ENCODE measurements at places on chromosomes 7 and 10.

DNA sequence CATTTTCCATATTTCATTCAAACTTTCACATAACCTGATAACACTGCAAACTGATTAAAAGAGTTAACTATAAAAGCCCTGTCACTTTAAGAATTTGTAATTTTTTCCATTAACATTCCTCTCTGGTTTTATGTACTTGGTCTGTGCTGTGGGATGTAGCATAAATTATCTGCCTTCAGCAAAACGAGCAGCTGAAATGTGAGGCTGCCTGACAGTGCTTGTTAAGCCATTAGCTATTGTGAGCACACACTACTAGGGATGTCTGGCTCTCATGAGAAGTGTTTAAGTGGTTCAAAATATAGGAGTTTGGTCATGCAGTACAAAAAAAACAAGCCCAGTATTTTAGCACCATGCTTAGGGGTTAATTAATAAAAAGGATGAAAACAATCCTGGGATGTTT lies 63.0 kb downstream of the HOXA1 start:
- DNase-seq: no peak

DNA sequence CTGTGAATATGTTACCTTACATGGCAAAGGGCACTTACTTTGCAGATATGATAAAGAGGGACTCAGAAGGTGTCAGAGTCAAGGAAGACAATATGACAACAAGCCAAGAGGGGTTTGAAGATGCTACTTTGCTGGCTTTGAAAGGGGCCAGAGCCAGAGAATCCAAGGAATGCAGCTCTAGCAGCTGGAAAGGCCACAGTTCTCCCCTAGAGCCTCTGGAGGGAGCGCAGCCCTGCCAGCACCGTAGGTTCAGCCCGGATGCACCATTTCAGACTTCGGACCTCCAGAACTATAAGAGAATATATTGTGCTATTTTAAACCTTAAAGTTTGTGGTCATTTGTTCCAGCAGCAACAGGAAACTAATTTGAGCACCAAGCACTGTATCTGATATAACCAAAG lies 32.9 kb upstream of the WDR11 start:
- no peak for DNase-seq

GRCh38 chr10:929960-930624 lies 1.4 kb downstream of the LARP4B start:
- no peak for DNase-seq

DNA sequence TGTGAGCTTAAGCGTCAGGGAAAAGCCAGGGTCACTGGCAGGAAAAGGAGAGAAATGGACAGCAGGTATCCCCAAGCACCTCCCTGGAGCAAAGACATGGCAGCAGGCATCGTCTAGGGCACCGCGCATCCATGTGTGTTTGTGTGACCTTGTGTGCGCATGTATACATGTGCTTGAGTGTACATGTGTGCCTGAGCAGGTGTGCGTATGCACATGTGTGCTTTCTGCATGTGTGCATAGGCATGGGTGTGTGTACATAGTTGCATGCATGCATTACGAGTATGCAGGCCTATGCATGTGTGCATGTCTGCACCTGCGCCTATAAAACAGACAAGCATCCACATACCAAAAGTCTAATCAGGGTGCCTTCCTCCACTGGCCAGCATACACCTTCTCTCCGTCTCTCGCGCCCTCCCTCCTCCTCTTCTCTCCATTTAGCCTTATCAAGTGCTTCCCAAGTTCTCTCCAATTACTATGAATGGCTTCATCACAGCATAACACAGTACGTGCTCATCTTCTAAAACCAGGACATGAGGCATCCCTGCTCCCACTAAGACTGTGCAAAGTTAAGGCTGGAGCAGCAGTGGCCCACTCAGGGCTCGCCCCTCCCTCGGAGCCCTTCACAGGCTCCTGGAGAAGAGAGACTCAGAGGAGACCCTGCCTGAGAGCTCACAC lies 30.6 kb downstream of the RASGEF1A start:
- DNase-seq: no peak

DNA sequence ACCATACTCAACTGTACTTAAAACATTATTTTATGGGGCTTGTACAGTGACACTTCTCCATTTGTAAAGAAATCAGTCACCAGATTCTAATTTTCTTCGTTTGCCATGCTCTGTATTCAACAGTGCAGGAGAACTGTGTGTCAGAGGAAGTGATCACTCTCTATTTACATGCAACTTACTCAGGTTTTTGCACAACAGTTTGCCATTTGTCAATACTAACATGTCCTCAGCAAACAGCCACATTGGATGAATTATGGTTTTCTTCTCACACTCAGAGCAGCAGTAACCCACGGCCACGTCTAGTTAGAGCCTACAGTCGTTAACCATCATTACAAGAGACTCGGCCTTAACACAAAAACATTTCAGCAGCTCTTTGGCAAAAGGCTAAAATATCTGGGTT lies 69.2 kb upstream of the SP4 start:
- no peak for DNase-seq

DNA sequence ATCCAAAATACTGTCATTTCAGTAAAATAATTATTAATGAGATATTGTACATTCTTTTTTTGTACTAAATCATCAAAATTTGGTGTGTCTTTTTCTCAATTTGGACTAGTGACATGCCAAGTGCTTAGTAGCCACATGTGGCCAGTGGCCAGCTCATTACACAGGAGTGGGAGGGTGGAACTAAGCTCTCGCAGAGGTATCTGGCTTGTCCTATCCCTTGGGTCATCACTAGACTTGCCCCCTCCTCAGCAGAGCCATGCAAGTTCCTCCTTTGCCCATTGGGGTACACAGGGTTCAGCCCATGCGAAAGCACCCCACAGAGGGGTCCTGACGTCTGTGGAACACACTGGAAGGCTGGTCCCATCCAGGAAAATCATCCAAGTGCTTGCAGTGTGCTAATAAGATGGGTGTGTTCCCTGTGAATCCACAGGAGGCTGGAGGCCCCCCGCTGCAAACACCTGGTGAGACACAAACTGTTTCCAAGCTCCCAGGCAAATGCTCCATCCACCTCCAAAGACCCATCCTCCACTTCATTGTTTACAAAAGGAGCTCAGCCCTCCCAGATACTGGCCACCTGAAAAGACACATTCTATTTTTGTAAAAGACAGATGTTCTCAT lies 1.3 kb downstream of the ARHGAP22 start:
- DNase-seq: no peak

- no peak for DNase-seq
Observed at GRCh38 chr7:15167912-15168311, 265.4 kb upstream of the DGKB start.

DNA sequence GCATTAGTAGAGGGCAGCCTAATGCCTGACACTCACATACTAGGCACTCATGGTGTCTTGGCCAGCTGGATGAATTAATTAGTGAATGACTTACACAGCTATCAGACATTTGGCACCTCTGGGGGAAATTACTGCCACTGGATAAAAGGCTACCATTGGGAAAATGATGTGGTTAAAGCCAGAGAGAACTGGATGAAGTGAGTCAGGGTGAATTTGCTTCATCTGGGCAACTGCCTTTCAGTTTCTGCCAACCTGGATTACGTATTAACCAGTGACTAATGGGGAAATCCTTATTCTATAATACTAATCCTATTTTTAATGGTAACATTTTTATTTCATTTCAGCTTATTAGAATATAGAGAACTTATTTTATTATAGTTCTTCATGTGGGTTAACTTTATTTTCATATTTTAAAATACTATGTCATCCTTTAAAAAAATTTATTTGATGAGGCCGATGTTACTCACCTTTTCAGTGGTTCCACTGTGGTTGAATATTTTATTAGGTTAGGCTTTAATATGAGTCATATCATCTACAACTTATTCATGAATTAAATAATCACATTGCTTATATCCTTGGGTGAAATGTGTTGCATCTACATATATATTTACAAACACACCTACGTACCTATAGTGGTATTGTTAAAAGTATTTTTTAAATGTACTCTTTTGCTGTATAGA lies 85.6 kb upstream of the CAPZA2 start:
- DNase-seq: no peak

DNA sequence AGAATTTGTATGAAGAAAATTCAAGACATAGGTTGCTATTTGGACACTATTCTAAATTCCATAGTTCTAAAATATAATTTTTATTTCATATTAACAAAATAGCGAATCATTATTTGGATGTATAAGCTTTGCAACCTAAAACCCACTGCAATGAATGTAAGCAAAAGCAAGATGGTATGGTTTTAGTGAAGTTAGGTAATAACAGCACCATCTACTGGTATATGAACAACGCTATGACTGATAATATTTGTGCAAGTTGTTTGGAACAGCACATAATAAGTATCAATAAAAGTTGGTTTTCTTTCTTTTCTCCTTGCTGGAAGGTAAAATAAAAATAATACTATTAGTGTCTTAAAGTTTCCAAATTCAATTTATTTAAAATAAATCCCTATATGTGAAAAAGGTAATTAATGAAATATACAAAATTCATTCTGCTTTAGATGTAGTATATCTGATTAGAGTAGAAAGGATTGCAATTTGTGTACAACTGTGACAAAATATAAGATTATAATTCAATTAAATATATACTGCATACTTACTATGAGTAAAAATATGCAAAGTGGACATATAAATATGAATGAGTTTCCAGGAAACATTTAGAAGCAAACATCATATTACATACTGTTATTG lies 79.0 kb upstream of the LSM8 start:
- DNase-seq: no peak

- no peak for DNase-seq
Observed at GRCh38 chr10:70500368-70500767, 21.8 kb downstream of the PALD1 start.

- DNase-seq: no peak
Observed at GRCh38 chr10:129079705-129080104, 387.3 kb upstream of the MGMT start.

- no peak for DNase-seq
Observed at GRCh38 chr7:22597844-22598243, 97.9 kb upstream of the STEAP1B start.

- DNase-seq: no peak
Observed at GRCh38 chr7:21616091-21616490, 73.3 kb downstream of the DNAH11 start.

GRCh38 chr10:113585949-113586348 lies 33.1 kb downstream of the HABP2 start:
- DNase-seq: no peak

GRCh38 chr7:2405201-2405600 lies 1.8 kb downstream of the CHST12 start:
- no peak for DNase-seq

DNA sequence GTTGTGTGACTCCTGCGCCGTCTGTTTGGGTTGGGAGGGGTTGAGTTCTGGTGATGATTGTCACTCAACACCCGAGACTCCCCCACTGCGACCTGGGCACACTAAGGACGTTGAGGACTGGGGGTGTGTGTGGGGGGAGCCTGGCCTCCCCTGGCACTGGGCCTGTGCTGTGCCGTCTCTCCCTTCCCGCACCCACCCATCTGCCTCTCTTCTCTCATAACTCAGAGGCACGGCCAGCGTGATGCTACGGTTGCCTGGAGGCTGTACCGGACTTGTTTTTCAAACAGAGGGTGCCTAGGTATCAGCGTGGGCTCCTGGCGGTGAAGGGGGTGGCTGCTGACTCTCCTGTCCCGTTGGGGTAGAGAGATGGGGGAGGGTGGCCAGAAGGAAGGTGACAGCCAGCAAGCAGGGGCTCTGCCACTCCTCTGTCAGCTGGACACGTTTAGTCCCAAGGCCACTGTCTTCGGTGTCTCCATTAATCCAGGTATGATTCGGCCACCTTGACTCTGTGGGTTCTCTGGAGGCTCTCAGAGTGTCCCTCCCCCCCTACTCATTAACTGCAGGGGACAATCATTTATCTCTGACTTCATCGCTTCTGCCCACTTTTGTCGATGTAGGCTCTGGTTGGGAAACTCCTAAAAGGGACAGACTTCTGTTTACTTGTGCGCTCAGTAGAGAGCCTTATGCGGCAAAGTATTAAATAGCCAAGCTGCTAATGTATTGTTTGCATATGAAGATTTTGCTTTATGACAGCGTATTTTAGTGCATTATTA lies 56.5 kb upstream of the PFKFB3 start:
- no peak for DNase-seq

DNA sequence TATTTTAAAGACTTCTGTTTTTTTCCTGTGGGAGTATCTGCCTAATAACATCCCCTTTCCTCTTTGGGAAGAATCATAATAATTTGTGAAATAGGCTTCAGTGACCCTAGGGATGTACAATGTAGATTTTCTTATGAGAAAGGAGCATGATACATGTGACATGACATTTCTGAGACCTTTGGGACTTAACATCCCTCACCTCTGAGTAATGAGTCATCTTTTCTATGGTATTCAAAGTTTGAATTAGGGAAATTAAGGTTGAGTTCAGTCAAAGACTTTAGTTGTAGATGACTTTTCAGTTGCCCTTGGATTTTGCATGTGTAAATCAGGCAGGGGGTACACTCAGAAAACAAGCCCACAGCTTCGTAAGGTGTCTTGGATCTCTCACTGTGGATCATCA lies 14.3 kb downstream of the GRK5 start:
- DNase-seq: no peak

DNA sequence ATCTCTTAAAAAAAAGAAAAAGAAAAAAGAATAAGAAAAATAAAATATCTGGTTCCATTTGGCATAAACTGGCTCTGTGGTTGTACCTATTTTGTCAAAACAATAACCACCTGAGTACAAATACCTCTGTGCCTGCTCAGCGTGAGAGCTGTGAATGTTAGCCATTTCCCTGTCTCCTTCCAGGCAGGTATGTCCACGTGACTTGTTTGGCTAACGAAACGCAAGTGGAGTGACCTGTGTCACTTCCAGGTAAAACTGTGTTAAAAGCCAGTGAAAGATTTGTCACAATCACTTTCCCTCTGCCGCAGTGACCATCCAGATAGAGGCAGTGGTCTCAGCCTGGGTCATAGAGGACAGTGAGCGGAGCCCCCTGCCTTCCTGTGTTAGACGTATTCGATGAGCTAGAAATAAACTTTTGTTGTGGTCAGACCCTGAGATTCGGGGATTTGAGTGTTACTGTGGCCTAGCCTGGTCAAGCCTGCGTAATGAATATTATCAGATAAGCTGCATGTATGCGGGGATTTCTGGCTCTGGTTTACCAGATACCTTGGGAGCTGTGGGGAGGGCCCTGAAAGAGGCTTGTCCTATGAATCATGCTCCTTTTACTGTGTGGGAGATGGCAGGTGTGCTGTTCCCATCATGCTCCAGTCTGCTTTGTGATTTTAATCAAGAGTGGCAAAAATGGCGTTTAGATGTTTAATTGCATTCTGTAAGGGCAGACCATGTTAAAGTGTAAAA lies 3.8 kb downstream of the PTER start:
- DNase-seq: no peak

DNA sequence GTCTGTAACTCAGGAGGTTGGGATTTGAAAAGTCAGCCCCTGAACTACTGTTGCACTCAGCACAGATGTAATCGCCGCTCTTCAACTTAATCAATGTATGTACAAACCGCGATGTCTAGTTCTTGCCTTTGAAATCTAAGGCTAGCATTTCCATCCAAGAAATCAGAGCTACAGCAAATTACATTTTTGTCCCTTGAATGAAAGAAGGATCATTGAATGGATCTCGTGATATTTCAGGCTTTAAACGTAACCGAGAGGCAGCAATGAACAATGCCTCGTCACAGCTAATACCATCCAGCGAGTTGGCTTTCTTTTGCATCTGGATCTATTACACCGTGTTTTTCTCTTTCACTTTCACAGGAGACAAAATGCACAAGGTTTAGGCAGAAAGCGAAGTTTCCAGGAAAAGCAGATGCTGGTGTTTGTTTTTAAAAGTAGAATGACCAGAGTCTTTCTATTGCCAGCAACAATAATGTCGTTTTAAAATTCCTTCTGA lies 5.5 kb downstream of the SKIDA1 start:
- DNase-seq: no peak

All from H1 (cell line).